ENCODE measurements at places on chromosomes 3 and 15. TPM values are rescaled to one million over a fixed set of nuclear protein-coding genes. Genes with fewer than 3 reads are reported as not detected.

WDR6 gene
- 144 TPM for total RNA-seq

HYAL1 gene
- total RNA-seq: not detected

DNA sequence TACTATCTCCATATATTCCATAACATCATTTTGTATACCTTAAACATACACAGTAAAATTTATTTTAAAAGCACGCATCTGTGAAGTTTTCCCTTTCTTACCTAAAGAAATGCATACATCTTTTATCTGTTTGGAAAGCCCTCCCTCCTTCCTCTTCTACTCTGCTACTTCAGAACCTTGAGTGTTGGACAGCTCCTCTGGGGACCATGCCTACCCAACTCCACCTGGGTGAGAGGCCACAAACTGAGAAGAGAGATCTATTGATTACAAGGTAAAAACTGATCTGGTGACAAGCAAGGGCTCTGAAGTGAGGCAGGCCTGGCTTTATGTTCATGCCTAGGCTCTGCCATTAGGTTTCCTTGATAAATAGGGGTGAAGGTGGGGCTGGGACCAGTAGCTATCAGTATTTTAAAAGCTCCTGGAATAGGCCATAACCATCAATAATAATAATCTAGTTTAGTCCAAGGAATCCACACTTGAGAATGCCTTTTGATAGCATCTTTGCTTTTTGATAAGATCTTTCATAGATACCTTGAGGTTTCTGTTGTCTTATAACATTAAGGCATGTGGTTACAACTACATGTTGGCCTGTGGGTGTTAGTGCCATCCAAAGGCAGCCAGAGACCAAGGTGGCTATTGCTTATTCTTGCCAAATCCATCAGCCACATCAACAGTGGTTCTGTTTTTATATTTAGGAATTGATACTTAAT, 148.8 kb downstream of the KCNMB2 start:
- no peaks in the 10 kb centered on the region for H3K36me3 ChIP-seq
- no peaks in the 10 kb centered on the region for H3K4me1 ChIP-seq
- no peaks in the 10 kb centered on the region for H3K27me3 ChIP-seq
- no peak overlapping the region for H3K27ac ChIP-seq

DNA sequence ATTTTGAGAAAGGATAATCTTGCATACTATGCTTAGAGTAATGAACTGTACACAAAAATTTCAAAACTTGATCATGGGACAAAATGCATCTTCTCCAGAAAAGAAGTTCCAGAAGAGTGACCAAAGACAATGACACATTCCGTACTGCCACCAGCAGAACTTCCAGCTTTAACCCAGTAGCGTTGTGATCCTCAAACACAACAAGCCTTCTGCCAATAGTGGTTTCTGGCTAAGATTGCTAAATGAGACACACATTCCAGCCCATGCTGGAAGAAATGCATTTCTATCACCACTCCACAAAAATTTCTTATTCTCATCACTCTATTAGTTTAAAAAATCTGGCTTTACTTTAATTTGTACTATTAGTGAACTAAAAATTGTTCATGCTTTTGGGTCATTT, 334.9 kb downstream of the TBC1D5 start:
- no peaks in the 10 kb centered on the region for H3K4me1 ChIP-seq
- no peak for DNase-seq
- H3K27me3 ChIP-seq: no peaks in the 10 kb centered on the region
- H3K4me3 ChIP-seq: no peak overlapping the region
- H3K27ac ChIP-seq: no peak overlapping the region

- H3K4me1 ChIP-seq: peaks cover 6% of the 10 kb centered on the region
- no peak overlapping the region for H3K4me3 ChIP-seq
- DNase-seq: no peak
- H3K36me3 ChIP-seq: no peaks in the 10 kb centered on the region
These were observed 3.7 kb downstream of the PAK6 start for GRCh38 chr15:40242601-40243000.

DNA sequence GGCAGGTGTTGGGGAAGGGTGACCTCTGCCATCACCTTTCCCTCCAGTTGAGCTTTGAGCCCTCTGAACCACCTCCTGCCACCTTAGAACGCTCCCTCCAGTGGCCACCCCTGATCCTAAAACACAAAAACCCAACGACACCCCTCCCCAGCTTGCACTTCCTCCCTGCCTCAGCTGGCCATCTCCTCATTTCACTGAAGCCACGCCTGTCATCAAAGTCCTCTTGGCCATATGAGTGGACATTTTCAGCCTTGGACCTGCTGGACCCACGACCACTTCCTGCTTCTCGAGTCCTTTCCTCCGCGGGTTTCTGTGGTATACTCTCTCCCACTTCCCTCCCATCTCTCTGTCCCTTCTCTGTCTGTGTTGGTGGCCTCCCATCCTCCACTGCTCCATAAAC, 48.5 kb upstream of the NR2C2 start:
- peaks cover 6% of the 10 kb centered on the region for H3K4me1 ChIP-seq
- no peaks in the 10 kb centered on the region for H3K36me3 ChIP-seq
